ENCODE measurements at places on chromosomes 7 and 10. TPM values are rescaled to one million over a fixed set of nuclear protein-coding genes. Genes with fewer than 3 reads are reported as not detected.

GHRHR gene
- not detected for total RNA-seq

NKX1-2 gene
- 0.48 TPM for total RNA-seq

FUOM gene
- 21.7 TPM for total RNA-seq

TFPI2 gene
- 4.9 TPM for total RNA-seq

MACROH2A2 gene
- 117 TPM for total RNA-seq

PRR15 gene
- total RNA-seq, result 36.0 TPM

ASZ1 gene
- total RNA-seq, result not detected

MYO1G gene
- 0.53 TPM for total RNA-seq

PNLIPRP2 gene
- total RNA-seq, result 1.2 TPM

ABCC2 gene
- 64.0 TPM for total RNA-seq

CEP55 gene
- 7.4 TPM for total RNA-seq

TRPV5 gene
- total RNA-seq, result not detected

HOXA10 gene
- total RNA-seq, result 4.9 TPM

MRLN gene
- 0.75 TPM for total RNA-seq

OR2A7 gene
- total RNA-seq, result 4.2 TPM

OGDHL gene
- total RNA-seq, result 12.3 TPM

ANKRD2 gene
- not detected for total RNA-seq

GNAI1 gene
- 39.2 TPM for total RNA-seq

CRPPA gene
- 2.9 TPM for total RNA-seq

HOXA1 gene
- total RNA-seq, result 9.5 TPM

KCNH2 gene
- total RNA-seq, result 8.0 TPM

AKR1D1 gene
- total RNA-seq, result not detected

HOXA5 gene
- 55.0 TPM for total RNA-seq
